IMR-90 (cell line): ENCODE measurements at places on chromosomes 13 and 19.
A peak's percentile ranks its signal among the peaks of the same experiment; 100 is the strongest.

DNA sequence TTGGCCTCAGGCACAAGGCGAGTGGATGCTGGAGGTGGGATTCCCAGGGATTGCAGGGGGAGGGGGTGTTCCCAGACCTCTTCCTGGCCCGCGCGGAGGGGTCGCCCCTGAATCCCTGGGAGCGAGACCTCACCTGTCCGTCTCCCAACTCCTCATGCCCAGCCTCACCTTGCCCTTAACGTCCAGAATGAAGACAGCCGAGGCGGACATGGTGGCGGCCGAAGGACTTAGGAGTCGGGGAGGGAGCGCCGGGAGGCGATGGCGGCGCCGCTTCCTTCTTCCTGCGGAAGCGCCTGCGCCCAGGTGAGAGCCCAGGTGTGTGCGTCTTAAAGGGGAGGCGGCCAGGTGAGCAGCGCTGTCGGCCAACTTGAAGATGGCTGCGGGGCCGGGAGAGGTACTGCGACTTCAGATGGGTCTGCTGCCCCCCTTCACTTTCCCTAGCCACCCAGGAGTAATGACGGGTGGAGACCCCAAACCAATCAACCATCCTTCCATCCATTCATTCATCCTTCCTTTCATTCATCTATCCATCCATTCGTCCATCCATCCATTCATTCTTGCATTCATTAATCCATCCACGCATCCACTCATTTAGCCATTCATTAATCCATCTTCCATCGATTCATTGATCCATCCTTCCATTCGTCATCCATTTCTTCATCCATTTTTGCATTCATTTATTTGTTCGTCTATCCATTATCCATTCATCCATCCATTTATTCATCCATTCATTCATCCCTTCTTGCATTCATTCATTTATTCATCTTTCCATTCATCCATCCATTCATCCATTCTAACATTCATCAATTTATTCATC lies at the start of gene AP1M2:
TSS of gene AP1M2 (minus strand) at position 291 of the 817 bp plus-strand sequence. CDS start at position 210, 81 bp downstream.
- DNase-seq = no peak

- DNase-seq = no peak
Observed at GRCh38 chr13:82370316-82370715, 1512.0 kb downstream of the SLITRK1 start.

DNA sequence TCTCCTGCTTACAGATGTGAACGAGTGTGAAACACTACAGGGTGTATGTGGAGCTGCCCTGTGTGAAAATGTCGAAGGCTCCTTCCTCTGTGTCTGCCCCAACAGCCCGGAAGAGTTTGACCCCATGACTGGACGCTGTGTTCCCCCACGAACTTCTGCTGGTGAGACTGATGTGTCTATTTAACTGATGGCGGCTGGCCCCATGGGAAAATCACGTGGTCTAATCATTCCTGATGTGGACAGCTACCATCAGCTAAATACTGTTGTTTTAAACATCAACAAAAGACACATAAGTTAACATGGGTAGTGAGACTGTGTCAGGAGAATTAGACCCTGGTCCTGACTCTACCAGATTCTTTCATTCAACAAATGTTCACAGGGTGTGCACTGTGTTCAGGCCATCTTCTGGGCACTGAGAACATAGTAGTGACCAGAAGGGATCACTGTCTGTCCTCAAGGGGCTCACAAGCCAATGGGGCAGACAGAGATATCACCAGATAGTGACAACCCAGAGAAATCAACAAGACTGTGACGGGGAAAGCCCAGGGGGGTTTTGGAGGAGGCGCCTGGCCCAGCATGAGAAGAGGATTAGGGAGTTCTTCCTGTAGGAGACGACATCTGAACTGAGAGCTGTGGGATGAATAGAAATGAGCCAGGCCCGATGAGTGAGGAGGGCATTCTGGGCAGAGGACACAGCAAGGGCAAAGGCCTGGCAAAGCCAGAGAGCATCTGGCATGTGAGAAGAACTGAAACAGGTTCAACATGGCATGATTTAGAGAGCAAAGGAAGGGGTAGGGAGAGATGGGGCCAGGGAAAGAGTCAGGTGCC lies 18.4 kb downstream of the LTBP4 start:
- DNase-seq = no peak

- DNase-seq = no peak
Observed at GRCh38 chr13:71524613-71525304, 342.2 kb downstream of the DACH1 start.

DNA sequence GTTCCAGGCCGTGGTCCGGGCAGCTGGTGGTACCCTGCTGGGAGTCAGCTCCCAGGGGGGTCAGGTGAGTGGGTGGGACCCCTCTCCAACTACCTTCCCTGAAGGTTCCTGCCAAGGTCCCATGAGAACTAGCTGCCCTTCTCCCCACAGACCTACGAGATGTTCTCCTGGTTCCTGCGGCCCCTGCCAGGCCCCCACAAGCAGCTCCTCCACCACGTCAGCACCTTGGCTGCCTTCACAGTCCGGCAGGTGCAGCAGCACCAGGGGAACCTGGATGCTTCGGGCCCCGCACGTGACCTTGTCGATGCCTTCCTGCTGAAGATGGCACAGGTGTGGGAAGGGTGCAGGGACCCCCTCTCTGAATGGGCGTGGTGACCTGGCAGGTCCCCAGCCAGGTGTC lies 5.5 kb downstream of the CYP2S1 start:
- no peak for DNase-seq

GRCh38 chr19:51552996-51553725 lies 17.9 kb upstream of the ZNF175 start:
- peak; percentile 47 for DNase-seq

DNA sequence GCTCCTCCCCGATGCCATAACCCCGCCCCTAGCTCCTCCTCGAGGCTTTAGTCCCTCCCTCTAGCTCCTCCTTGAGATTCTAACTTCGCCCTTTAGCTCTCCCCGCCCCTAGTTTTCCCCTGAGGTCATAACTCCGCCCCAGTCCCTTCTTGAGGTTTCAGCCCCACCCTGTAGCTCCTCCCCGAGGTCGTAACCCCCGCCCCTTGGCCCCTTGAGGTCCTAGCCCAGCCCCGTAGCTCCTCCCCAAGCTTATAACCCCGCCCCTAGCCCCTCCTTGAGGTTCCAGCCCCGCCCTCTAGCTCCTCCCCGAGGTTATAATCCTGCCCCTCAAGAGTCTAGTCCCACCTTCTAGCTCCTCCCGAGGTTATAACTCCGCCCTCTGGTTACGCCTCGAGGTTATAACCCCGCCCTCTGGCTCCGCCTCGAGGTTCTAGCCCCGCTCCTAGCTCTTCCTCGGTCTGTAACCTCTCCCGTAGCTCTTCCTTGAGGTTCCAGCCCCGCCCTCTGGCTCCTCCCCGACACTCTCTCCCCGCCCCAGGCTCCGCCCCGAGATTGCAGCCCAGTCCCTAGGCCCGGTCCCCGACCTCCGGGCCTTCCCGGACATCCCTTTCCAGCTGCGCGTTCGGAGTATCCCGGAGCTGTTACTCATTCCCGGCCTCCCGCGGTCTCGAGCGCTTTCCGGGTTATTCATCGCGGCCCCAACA lies 1.4 kb downstream of the PLAUR start:
- DNase-seq = peak; percentile 99
